ENCODE measurements at places on chromosomes 3 and 15.

GRCh38 chr3:46416811-46417510 is 9.9 kb downstream of the CCRL2 start:
- DNase-seq, result no peak

DNA sequence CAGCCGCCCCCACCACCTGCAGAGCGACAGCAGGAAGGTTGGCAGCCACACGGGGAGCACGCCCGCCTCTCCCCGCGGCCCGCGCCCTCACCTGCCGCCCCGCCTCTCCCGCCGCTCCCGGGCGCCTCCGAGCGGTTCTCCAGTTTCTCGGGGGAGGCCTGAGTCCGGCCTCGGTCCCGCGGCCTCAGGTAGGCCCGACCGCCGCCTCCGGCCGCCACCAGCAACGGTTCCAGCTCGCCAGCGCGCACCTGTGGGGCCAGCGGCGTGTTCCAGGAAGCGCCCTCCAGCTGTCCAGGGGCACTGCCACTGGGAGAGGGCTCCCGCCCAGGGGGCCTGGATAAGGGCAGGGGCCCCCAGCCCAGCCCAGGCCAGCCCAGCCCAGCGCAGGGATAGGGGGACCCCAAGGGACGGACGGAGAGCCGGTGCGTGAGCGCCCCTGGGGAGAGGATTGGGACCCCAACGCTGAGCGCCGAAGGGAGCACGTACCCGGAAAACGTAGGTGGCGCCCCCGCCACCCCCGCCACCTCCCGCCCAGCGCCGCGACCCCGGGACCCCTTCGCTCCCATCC is 2.2 kb downstream of the LTK start:
- no peak for DNase-seq

GRCh38 chr3:23624305-23624704 is 181.4 kb upstream of the UBE2E1 start:
- DNase-seq, result no peak

- no peak for DNase-seq
Measured at GRCh38 chr3:45215466-45215865, 10.6 kb downstream of the TMEM158 start.

DNA sequence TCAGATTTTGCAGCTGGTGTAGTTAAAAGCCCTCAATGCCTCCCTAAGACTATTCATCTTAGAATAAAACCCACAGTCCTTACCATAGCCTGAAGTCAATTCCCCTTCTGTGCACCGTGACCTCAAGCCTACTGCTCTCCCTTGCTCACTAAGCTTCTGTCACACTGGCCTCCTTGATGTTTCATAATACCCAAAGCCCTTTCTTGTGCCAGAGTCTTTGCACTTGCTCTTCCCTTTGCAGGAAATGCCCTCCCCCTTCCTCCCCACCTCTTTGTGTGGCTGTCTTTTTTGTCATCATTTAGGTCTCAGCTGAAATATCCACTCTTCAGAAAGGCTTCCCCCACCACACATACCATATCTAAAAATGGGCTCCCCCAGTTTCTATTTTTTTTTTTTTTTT is 4.2 kb upstream of the PLEKHO2 start:
- DNase-seq, result no peak

- peak; percentile 30 for DNase-seq
Measured at GRCh38 chr15:38354315-38354929, 99.5 kb upstream of the FAM98B start.

GRCh38 chr15:33424025-33424424 is 113.3 kb downstream of the RYR3 start:
- DNase-seq, result no peak

DNA sequence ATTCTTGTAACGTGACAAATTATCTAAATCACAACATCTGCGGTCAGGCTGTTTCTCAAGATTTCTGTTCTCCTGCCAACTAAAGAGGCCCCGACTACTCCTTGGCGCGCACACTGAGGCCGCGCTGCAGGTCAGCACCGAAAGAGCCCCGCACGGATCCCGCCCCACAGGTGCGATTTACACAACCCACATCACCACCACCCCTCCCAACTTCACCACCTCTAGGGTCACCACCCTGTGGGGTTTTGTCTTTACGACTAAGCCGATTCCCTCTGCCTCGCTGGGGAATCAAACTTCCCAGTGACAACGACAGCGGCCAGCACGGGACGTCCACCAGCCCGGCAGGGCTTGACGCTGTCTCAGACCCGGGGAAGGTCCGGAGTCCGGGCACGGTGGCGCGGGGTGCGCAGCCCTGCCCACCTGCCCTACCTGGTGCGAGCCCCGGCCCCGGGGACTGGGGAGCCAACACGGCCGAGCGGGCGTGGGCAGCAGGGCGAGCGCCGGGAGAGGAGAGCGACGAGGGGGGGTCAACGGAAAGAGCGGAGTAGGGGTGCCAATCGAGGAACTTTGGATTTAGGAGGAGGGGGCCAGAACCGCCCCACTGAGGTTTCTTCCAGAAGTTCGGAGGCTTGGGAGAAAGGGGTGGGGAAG is 764 bp downstream of the UACA start:
- no peak for DNase-seq

GRCh38 chr3:15899388-15899787 is 101.6 kb upstream of the ANKRD28 start:
- no peak for DNase-seq

GRCh38 chr15:64755427-64755940 is 19.9 kb downstream of the RBPMS2 start:
- no peak for DNase-seq

- no peak for DNase-seq
Measured at GRCh38 chr15:56045068-56045748, 51.8 kb upstream of the NEDD4 start.

- DNase-seq, result no peak
Measured at GRCh38 chr15:70932397-70932796, 39.8 kb downstream of the LRRC49 start.

DNA sequence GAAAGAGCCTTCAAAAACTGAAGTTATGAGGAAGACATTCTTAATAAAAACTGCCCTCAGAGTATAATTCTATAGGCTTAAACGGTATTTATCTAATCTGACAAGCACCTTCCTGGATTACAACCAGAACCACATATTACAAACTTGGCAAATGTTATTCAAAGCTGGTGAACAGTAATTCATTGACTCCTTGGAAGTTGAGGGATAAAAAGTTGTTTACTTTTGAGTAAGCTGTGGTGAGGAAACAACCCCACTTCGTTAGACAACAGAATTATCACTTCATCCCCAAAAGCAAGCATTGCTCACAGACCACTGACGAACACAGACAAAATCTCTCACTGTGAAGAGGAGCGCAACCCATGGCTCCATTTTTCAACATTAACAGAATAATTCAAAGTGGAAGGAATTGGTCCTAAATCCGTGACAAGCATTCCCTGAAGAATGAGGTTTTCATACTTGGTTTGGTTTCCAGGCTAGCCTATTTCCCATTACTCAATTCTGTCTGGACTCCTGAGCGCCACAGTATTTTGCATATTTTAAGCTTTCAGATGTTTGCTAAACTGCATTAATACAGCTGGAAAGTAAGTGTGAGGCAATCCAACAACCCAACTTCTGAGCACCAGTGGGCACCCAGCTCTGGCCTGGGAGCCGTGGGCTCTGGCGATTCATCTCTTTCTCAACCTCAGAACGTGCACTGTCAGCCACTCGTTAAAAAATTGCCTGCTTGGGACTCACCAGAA is 32.7 kb downstream of the LRIG1 start:
- DNase-seq, result no peak

DNA sequence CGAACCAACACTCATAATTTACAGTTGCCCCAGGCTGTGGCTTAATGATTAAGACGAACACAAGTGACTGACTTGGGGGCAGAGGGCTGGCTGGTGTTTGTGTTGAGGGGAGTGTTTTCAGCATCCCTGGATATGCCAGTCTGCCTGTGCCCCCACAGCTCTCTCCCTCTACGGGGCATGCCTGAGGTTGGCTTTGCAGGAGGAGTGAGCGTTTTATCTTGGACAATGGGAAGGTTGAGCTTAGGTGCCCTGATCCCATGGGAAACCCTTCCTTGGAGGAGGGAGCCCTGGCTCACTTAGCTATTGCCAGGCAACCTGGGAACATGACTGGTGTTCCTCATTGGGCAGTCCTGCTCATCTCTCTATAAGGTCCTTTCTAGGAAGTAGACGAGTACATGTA is 17.6 kb downstream of the FAM107A start:
- no peak for DNase-seq

GRCh38 chr3:57060089-57060821 is at the start of gene SPATA12:
TSS of gene SPATA12 (plus strand) at chr3:57060664. CDS start at chr3:57073695, 13,031 bp downstream.
- DNase-seq, result no peak

GRCh38 chr15:83132861-83133523 is 25.5 kb downstream of the TM6SF1 start:
- DNase-seq, result no peak

DNA sequence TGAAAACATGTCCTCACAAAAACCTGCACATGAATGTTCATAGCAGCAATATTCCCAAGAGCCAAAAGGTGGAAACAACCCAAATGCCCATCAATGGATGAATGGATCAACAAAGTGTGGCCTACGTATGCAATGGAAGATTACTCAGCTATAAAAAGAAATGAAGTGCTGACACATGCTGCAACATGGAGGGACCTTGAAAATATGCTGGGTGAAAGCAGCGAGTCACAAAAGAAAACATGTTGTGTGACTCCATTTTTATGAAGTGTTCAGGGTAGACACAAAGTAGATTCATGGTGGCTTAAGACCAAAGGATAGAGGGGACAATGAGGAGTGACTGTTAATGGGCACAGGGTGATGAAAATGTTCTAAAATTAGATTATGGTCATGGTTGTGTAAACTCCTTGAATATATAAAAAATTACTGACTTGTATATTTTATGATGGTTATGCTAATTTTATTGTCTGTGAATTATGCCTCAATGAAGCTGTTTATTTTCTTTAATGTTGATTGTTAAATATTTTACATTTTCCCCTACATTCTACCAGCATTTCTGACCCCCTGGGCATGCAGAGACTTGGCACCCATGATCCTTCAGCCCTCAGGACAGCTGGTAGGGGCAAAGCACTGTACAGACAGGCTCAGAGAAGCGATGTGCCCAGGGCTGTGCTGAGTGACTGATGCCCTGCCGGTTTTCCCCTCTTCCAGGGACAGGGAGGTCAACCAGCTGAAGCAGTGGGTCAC is 37.8 kb downstream of the CFAP100 start:
- DNase-seq, result no peak

DNA sequence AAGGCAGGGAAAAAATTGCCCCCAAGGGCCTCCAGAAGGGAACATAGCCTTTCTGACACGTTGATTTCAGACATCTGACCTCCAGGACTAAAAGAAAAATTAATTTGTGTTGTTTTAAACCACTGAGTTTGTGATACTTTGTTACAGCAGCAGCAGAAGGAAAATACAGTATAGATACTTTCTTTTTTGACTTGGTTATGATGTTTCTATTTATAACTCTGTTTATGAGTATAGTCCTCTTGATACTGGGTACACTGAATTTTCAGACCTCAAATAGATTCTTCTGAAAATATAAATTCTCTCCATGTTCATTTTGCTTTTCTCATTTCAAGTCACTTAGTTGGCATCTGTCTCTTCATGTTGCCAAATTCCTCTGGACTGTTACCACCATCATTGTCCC is 44.4 kb upstream of the ST3GAL6 start:
- DNase-seq, result no peak

DNA sequence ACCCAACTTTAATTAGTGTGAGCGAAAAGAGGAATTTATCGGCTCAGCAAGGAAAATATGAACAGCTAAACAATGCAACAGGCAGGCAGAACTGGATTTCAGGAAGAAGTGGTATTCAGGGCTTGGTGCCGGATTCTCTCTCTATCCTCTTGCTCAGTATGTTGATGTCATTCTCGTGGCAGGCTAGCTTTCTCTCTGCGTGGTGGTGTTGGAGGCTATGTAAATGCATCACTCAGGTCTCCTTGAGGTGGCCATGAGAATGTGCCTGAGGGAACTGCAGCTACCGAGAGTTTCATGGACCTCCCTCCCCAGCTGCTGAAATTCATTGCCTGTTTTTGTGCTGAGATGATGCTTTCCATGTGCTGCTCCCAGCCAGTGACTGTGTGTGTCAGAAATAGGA is 18.3 kb upstream of the SYN2 start:
- no peak for DNase-seq

- no peak for DNase-seq
Measured at GRCh38 chr15:94052711-94053110, 178.7 kb upstream of the MCTP2 start.

GRCh38 chr3:158384019-158384418 is 187.0 kb upstream of the MLF1 start:
- DNase-seq, result no peak

GRCh38 chr3:161414907-161415306 is 43.6 kb upstream of the SPTSSB start:
- no peak for DNase-seq

DNA sequence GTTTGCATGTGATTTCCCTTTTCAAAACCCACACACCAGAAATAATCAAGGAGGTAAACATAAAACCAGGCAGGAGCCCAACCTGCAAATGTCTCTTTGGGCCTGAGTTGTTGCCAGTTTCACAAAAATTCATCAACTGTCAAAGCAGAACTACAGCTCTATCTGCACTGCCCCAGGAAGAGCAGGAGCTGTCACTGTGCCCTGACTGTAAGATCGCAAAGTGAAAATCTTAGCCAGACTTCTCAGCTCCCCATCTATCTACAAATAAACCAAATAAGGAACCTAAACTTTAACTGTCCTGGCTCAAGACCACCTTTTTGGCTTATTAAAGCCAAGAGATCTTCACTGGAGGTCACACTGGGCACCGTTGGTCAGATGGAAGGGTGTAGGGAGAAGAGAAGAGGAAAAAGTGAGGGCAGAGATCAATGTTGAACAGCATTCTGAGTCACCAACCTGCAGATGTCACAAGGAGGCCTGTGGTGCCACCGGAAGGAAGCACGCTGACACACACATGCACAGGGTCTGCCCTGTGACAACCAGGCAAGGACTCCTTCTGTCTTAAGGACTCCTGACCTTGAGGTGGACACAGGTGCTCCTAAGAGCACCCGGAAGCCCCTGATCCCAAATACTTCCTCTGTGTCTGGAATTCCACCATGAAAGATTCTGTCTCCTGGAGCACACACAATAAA is 58.7 kb downstream of the RPN1 start:
- DNase-seq, result no peak

GRCh38 chr3:147298511-147298982 is 107.8 kb downstream of the ZIC4 start:
- DNase-seq, result no peak

GRCh38 chr15:72306211-72306785 is 13.7 kb downstream of the CELF6 start:
- peak; percentile 7 for DNase-seq

DNA sequence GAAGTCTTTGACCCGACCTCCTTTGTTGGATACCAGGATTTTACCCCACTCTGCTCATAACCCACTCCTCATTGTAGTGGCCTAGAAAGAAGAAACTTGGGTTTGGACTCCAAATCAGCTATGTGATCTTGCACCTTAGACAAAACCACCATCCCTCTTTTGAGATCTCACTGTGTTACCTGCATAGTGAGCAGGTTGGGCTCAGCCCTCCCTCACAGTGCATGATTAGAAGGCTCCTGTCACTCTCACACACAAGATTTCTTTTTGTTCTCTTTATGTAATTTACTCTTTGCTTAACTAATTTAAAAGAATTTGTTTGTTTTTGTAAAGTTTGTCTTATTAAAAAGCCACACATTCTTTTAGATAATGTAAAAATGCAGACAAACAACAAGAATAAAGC is 587.8 kb downstream of the MECOM start:
- DNase-seq, result no peak

Data from stimulated activated CD8-positive, alpha-beta memory T cell treated with anti-CD3 and anti-CD28 coated beads, Interleukin-4, amount 100 ng/mL, for 24 hours (primary cell).